PC-3 (cell line): ENCODE measurements at places on chromosomes 7 and 10. TPM values are rescaled to one million over a fixed set of nuclear protein-coding genes. Genes with fewer than 3 reads are reported as not detected.

GIMAP8 gene
- not detected in 2 replicates for total RNA-seq

LRRN3 gene
- total RNA-seq = not detected in 2 replicates

PIK3CG gene
- not detected in 2 replicates for total RNA-seq

MSANTD7 gene
- total RNA-seq = 8.2 and 10.7 TPM in 2 replicates

SPDYE2B gene
- total RNA-seq = not detected in 2 replicates
